ENCODE measurements at places on chromosomes 3 and 15.

- no peak for DNase-seq
These were observed 327.0 kb upstream of the SEMA6D start for GRCh38 chr15:47390208-47390765.

GRCh38 chr15:94855409-94856266 lies 624.3 kb downstream of the MCTP2 start:
- DNase-seq: no peak

GRCh38 chr15:67038736-67039135 lies 26.7 kb upstream of the SMAD3 start:
- no peak for DNase-seq

DNA sequence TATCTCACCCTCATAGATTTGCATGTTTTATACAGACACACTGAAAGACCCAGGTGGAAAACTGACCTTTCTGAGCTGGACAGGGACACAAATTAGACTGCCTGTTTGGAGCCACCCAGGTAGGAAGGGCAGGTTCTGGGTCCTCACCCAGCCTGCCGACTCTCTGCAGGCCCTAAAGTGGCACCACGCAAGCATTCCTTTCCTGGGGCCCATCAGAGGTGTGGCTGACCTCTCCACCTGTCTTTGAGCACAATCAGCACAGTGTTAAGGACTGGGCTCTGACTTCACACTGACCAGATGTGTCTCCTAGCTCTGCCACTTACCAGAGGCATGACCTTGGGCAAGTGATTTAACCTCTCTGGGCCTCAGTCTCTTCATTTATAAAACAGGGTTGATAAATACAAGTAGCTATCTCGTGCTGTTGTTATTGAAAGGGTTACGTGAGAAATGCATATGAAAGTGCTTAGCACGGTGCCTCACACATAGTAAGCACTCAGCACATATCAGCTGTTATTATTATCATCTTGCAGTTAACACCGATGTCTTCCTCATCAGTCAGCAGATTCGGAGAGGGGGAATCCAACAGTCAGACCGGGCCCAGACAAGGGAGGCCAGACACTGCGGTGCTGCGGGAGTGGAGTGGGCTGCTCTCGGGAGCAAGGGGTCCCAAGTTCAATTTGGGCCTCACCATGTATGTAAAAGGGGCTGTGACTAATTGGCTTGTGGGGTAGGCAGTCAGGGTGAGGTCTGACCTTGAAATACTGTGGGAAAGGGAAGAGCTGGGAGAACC lies 2.0 kb upstream of the TBC1D2B start:
- DNase-seq: no peak

GRCh38 chr3:185067173-185067572 lies 85.7 kb downstream of the C3orf70 start:
- DNase-seq: no peak

DNA sequence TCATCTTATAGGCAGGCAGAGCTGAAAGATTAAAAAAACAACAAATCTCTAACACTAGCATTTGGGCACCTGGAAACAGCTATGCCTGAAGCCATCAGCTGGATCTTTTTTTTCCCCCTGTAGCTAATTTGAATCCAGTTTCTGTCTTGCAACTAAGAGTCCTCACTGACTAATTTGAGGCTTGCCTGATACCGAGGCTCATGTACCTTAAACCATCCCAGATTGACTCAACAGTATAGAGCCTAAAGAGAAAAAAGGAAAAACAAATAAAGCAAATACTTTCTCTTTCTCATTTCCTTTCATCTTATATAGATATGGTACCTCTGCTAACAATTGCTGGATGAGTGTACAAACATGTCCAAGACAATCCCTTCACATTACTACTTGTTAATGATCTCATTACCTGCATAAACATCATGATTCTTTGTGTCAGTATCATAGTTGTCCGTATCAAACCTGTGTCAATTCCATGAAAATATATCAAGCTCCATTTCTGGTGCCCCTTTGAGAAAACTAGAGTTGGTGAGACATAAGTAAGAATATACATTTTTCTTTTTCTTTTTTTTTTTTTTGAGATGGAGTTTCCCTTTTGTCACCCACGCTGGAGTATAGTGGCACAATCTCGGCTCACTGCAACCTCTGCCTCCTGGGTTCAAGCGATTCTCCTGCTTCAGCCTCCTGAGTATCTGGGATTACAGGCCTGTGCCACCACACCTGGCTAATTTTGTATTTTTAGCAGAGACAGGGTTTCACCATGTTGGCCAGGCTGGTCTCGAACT lies 43.1 kb downstream of the BHLHE40 start:
- DNase-seq: no peak

GRCh38 chr15:44670087-44670950 lies 6.9 kb upstream of the SPG11 start:
- DNase-seq: no peak

GRCh38 chr3:195895078-195895860 lies 13.1 kb downstream of the TNK2 start:
- no peak for DNase-seq

DNA sequence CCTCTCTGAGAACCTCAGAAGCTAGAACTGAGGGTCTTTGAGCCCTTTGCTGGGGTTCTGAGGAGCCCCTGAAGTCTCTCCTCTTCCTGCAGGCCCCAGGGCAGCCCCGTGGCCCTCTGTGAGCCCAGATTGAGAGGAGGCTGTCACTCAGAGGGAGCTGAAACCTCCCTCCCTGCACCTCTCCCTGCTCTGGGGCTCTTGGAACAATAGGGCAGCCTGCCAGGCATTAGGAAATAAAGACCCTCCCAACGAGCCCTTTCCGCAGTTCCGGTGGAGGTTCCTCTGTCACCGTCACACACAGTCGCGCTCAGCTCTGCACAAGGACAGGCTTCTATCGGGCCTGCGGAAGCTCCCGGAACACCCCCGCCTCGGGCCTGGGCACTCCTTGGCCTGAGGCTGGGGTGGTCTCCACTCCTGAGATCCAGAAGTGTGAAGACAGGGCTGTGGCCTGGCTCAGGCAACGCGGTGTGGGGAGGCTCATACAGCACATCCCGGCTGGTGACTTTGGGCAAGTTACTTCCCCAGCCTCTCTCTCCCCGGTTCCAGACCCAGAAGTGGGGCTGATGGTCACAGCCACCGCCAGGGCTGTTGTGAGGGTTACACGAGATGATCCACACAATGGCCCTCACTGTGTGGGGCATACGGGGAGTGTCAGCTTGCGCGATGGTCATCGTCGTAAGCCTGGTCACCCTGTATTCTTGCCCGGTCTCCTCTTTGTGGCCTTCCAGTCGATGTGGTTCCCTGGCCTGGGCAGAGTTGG lies 17.7 kb downstream of the MELTF start:
- DNase-seq: no peak

- no peak for DNase-seq
These were observed 140.5 kb downstream of the LRRK1 start for GRCh38 chr15:101059381-101060341.

DNA sequence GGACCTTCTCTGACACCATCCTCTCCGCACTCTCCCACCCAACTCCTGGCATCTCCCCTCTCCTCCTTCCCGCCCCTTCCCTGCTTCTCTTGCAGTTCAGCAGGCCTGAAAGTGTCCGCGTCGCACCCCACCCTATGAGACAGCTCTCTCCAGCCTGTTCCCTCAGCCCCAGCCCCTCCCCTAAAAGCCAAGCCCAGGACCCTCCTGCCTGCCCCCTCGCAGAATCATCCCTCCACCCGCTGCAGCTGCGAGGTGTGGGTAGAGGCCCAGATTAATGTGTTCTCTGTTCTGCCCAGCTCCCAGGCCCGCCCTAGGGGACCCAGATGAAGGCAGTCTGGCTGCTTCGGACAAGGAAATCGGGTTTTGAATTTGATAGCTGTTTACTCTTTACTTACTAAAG lies 410 bp downstream of the PRR23E start:
- DNase-seq: no peak

DNA sequence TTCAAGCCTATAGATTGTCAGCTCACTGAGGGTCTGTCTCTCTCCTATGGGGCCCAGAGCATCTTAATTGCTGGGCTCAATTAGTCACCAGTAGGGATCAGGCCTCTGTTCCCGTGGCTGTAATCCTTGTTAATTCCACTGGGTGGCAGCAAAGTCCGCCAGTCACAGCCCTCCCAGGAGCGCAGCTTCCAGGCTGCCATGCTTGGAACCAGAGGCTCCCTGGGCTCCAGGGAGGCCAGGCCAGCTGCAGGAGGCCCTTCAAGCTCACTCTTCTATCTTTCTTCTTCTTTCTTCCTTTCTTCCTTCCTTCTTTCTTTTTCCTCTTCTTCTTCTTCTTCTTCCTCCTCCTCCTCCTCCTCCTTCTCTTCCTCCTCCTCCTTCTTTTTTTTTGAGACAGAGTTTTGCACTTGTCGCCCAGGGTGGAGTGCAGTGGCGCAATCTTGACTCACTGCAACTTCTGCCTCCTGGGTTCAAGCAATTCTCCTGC lies 14.4 kb downstream of the RNU5B-1 start:
- DNase-seq: no peak

- DNase-seq: no peak
These were observed 15.8 kb downstream of the EFCC1 start for GRCh38 chr3:129016720-129017483.

- DNase-seq: no peak
These were observed 6.1 kb downstream of the CP start for GRCh38 chr3:149215515-149215914.

DNA sequence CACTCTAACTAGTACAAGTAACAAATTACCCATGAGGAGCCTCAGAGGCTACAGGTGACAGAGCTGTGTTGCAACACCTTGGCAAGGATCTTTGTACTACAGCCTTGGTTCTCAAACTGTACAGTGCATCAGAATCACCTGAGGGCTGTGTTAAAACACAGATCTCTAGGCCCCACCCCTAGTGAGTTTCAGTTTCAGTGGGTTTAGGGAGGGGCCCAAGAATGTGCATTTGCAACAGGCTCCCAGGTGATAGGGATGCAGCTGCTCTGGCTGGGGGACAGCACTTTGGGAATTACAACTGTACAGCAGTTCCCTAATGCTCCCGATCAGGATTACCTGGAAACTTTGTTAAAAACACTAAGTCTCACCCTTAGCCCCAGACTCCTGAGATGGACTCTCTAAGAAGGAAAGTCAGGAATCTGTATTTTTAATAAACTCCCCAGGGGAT lies 66.1 kb upstream of the NR2F2 start:
- no peak for DNase-seq

- no peak for DNase-seq
These were observed 27.7 kb upstream of the SLC2A2 start for GRCh38 chr3:171054231-171054630.

DNA sequence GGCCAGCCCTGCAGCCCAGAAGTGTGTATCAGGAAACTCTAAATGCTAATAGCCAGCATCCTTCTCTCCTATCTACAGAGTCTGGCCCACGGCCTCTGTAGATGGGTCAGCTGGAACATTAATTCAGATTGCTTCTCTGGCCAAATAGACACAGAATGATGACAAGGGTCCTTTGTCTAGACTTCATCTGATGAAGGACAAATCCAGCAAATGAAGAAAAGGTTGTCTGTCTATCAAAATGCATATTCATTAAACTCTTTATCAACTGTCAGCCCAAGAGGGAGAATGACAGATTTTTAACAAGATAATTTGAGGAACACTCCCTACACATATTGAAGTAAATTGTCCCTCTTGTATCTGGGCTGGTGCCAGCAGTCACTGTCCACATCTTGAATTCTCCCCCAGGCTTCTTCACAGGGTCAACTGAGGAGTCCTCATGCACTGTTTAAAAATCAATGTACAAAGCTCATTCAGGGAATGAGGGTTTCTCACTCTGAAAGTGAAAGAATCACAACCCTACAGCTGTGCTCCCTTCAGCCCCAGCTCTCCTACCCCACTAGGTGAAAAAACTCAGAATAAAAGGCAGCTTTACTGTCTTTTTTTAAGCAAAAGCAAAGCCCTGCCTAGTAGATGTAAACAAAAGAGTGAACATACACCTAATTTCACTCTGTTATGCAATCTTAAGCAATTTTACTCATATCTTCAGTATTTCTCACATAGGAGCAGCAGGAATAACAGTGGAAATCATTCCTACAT lies 507.7 kb downstream of the IGSF11 start:
- no peak for DNase-seq

DNA sequence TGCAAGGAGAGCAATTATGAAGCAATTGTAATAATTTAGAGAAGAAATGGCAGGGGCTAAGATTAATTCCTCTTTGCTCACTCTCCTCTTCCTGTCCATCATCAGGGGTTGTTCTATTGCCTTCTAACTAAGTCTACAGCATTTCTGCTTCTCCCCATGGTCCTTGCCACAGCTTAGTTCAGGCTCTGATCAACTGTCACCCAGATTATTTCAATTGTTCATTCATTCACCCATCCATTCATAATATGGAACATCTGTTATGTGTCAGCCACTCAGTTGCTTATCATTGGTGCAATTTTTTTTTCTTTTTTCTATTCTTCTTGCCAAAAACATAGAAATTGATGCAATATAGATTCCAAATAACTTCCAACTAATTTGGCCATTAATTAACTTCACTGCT lies 93.2 kb downstream of the CD47 start:
- DNase-seq: no peak

DNA sequence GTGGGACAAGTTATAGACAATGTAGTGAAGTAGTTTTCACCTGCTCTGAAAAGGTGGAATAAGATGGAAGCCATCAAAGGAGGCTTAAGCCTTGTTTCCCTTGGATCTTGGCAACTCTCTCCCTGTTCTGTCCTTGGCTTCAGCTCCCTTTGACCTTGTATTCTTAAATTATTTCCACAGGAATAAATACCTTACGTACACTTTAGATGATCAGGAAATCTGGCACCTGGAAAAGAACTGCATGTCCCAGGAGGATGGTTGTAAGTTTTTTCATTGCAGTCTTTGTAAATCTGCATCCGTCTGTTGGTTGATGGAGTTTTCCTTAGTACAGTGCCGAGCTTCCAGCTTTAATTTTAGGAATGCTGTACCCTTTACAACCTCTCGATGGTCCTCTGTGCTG lies 11.8 kb downstream of the ST6GAL1 start:
- DNase-seq: no peak

- no peak for DNase-seq
These were observed 160.7 kb upstream of the TNIK start for GRCh38 chr3:171620825-171621434.

DNA sequence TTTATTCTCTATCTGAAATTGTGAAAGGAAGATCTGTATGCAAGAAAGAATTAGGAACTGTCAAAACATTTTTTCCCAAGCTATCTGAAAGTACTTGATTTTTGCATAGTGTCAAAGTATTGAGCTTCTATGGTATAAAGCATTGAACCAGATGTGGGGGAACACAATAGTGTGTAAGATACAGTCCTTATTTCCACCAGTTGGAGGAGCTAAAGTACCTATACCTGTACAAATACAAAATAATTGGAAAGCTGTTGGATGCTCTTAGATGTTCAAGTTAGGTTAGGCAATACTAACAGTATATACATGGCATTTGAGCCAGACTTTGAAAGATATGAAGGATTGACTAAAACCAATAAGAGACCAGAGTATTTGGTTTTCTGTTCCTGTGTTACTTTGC lies 148.4 kb downstream of the B3GALNT1 start:
- DNase-seq: no peak

- no peak for DNase-seq
These were observed 42.3 kb upstream of the ARL8B start for GRCh38 chr3:5079761-5080160.

GRCh38 chr3:22759636-22760310 lies 443.4 kb upstream of the UBE2E2 start:
- no peak for DNase-seq
